ENCODE measurements at places on chromosomes 12 and 14.

- H3K36me3 ChIP-seq: no peaks in the 10 kb centered on the region
- no peak overlapping the region for H3K27ac ChIP-seq
- no peaks in the 10 kb centered on the region for H3K27me3 ChIP-seq
- H3K4me1 ChIP-seq: peaks cover 2% of the 10 kb centered on the region
- no peak for DNase-seq
- no peak overlapping the region for H3K4me3 ChIP-seq
Observed at GRCh38 chr14:77923131-77923936, 123.4 kb downstream of the ADCK1 start.

DNA sequence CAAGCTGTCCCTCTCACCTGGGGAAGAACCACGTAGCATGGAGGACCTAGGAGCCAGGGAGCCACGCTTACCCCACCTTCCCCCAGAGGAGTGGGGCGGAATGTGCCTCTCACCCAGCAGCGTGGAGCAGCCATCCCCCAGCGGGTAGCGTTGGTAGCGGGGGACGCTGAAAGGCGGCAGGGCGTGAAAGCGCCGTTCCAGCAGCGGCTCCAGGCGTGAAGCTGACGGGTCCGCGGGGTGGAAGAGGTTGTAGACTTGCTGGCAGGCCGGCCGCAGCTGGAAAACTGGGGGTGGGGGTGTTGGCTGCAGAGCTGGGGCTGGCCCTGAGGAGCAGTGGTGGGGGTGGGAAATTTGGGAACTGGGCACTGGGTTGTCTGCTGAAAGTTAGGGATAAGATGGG, 11.9 kb downstream of the ARL6IP4 start:
- no peaks in the 10 kb centered on the region for H3K4me1 ChIP-seq
- H3K27ac ChIP-seq: no peak overlapping the region
- H3K36me3 ChIP-seq: peaks cover 2% of the 10 kb centered on the region
- H3K4me3 ChIP-seq: no peak overlapping the region
- no peaks in the 10 kb centered on the region for H3K27me3 ChIP-seq

DNA sequence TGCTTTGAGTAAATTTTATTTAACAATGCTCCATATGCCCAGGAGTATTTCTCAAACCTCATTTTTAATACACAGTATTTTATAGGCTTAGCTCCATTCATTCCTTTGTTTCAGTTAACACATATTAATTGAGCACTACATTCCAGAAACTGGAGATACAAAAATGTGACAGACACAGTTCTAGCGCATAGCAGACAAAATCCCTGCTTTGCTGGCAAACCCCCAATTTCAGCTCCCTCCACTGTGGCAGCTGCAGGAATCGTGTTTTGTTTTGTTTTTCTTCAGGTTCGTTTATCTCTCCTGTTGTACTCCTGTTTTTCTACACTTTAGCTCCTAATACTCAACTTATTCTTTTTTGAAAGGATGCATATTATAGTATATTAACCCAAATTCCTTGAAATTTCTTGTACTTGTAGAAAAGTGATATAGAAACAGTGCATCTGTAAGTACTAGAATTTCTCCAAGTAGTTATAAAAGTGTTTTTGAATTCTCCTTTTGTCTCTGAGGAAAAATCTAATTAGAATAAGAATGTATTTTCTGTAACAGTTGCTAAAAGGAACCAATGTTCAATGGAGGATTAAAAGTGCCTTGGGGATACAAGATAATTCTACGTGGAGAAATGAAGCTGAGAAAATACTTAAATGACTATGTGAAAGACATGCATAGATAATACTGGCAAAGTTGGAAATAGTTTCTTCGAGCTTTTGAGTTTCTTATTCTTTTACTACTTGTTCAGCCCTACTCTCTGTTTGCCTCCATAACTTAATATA, 6.4 kb upstream of the RAB21 start:
- no peak overlapping the region for H3K4me3 ChIP-seq
- no peak overlapping the region for H3K27ac ChIP-seq
- H3K36me3 ChIP-seq: no peaks in the 10 kb centered on the region
- no peaks in the 10 kb centered on the region for H3K4me1 ChIP-seq

DNA sequence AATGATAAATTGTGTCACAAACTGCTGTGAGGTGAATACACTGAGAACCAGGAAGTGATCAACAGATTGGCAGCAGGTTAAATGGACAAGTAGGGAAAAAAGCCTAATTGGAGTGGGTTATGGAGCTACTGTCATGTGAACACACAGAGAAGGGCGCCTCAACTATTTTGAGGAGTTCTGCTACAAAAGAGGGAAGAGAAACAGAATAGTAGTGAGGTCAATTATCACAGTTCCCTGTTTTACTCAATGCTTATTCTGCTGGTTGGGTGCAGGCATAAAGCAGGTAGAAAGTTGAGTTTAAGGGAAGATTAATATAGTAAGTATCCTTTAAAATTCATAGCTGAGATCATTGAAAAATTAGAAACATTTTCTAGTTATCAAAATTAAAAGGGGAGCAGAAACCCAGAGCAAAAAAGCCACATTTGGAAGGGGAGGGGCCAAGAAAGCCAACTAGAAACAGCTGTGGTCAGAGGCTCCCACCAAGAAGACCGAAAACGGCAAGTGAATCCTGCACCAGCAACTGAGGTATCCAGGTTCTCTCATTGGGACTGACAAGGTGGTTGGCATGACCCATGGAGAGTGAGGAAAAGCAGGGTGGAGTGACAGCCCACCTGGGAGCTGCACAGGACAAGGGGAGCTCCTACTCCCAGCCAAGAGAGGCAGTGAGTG, 105.7 kb downstream of the ZC3H14 start:
- H3K4me3 ChIP-seq: no peak overlapping the region
- DNase-seq: no peak
- no peaks in the 10 kb centered on the region for H3K27me3 ChIP-seq
- peaks cover 10% of the 10 kb centered on the region for H3K36me3 ChIP-seq

DNA sequence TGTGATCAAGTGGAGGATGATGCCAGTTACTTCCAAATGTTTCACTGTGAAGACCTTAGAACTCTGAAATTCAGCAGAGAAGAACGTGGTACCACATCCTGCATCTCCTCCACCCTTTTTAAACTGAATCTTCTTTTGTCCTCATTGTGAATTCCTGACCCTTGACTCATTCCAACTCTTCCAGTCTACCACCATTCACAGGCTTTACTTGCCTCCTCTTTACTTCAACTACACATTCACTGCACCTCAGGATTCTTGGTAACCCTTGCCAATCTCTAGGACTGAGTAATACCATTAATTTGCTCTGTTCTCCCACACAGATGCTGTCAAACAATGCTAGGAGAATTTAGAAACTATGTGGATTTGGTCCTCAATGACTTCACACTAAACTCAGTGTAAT, 37.3 kb downstream of the PPP1R12A start:
- no peak for DNase-seq
- peaks cover 8% of the 10 kb centered on the region for H3K4me1 ChIP-seq
- no peak overlapping the region for H3K4me3 ChIP-seq
- H3K27ac ChIP-seq: no peak overlapping the region
- H3K36me3 ChIP-seq: peaks cover 8% of the 10 kb centered on the region

- H3K36me3 ChIP-seq: no peaks in the 10 kb centered on the region
- DNase-seq: peak; percentile 54
- peak within 1 kb of the TSS; percentile 44 for H3K4me3 ChIP-seq
- H3K4me1 ChIP-seq: peaks cover 13% of the 10 kb centered on the region
- peaks cover 47% of the 10 kb centered on the region for H3K27me3 ChIP-seq
Observed at GRCh38 chr14:67411820-67412421, at the start of gene PLEK2. TSS of gene PLEK2 (minus strand) at chr14:67412165. CDS start at chr14:67412059, 106 bp downstream.

- H3K4me1 ChIP-seq: no peaks in the 10 kb centered on the region
- H3K27ac ChIP-seq: no peak overlapping the region
- no peaks in the 10 kb centered on the region for H3K27me3 ChIP-seq
- H3K36me3 ChIP-seq: peaks cover 36% of the 10 kb centered on the region
- H3K4me3 ChIP-seq: no peak overlapping the region
Observed at GRCh38 chr12:47636908-47637780, 68.7 kb downstream of the RPAP3 start.

DNA sequence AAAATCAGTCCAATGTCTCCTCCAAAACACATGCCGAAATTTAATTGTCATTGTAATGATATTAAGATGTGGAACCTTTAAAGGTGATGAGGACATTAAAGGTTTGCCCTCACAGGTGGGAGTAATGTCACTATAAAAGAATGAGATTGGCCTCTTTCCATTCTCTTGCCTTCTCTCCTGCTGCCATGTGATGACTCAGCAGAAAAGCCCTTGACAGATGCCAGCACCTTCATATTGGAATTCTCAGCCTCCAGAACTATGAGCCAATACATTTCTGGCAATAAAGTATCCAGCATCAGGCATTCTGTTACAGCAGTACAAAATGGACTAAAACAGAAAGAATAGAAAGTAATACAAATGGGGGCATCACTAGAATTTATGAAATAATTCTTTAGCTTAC, 609.7 kb downstream of the SLC16A7 start:
- no peaks in the 10 kb centered on the region for H3K4me1 ChIP-seq
- H3K4me3 ChIP-seq: no peak overlapping the region
- DNase-seq: no peak
- no peaks in the 10 kb centered on the region for H3K36me3 ChIP-seq
- no peak overlapping the region for H3K27ac ChIP-seq

DNA sequence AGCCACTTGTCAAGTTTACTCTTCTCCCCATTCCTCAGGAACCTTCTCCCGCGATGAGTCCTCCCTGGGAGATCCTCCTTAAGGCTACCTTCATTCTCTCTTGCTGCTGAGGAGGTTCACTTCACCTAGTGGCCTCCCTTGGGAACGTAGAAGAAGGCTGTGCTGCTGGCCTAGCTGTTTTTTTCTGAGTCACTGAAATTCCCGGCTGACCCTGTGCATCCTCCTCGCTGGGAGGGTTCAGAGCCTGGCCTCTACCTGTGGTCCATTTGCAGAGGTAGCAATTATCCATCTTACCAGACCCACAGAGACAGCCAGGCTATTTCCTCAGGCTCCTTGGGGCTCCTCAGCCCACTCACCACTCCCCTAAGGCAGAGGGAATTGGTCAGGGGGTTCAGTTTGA, 4.6 kb downstream of the KRT82 start:
- DNase-seq: no peak
- no peaks in the 10 kb centered on the region for H3K4me1 ChIP-seq
- H3K4me3 ChIP-seq: no peak overlapping the region

DNA sequence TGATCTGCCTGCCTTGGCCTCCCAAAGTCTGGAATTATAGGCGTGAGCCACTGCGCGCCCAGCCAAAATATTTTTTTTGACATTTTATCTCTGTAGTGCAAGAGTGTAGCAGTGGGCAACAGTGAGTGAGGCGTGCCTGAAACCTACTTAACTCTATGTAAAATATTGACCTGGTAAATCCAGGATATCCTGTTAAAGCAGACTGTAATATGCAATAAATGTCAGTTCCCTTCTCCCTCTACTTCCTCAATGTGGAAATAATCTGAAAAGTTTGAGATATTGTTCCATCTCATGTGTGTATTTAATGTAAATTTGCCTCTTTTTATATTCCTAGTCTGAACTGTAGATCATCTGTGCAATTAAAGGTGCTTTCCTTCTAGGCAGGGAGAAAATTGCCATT, 9.5 kb upstream of the CDK17 start:
- H3K4me3 ChIP-seq: no peak overlapping the region
- H3K27ac ChIP-seq: no peak overlapping the region
- DNase-seq: no peak
- no peaks in the 10 kb centered on the region for H3K36me3 ChIP-seq
- H3K27me3 ChIP-seq: peaks cover 6% of the 10 kb centered on the region

GRCh38 chr14:100176811-100177327, 17.4 kb upstream of the DEGS2 start:
- DNase-seq: no peak
- no peaks in the 10 kb centered on the region for H3K4me1 ChIP-seq
- no peak overlapping the region for H3K4me3 ChIP-seq
- H3K27ac ChIP-seq: no peak overlapping the region
- peaks cover 39% of the 10 kb centered on the region for H3K27me3 ChIP-seq

DNA sequence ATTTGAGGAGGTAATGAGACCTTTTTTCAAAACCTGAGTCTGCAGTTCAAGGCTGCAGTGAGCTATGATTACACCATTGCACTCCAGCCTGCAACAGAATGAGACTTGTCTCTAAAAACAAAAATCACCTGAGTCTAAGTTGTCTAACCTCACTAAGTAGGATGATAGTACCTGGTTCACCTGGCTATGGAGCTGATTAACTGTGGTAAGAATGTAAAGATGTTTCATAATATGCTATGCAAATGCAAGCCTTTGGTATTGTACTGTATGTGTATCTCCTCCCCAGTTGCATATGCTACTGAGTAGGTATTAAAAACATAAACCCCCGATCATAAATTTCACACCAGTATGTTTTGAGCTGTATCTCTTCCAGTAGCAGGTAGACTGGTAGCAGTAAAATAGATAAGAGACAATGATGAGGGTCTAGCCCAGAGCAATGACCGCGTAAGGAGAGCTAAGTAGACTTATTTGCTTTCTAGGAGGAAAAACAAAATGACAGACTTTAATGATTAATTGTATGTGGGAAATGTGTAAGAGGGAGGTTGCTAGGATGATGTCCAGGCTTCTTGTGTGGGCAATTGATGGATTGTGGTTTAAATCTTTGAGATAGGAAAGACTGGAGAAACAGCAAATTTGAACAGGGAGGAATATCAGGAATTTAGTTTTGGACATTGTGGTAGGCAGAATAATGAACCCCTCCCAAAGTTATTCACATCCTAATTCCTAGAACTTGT, 41.6 kb upstream of the EGLN3 start:
- no peak overlapping the region for H3K27ac ChIP-seq
- no peak for DNase-seq
- peaks cover 2% of the 10 kb centered on the region for H3K36me3 ChIP-seq
- peaks cover 11% of the 10 kb centered on the region for H3K4me1 ChIP-seq
- no peak overlapping the region for H3K4me3 ChIP-seq
- H3K27me3 ChIP-seq: peaks cover 33% of the 10 kb centered on the region

DNA sequence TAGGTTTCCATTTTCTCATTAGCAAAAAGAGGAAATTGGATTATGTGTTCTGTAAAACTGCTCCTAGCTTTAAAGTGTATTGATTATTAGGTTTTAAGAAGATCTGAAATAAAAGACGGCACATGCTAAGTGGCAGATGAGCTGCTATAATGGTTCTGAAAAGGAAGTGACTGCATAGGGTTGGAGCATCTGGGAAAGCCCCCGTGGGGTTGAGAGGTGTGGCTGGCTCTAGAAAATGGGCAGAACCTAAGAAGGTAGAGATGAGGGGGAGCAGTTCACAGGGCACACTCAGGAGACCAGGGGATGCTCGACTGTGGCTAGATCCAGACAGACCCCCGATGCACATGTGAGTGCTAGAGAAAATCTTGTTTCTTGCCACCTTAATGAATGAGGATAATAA, 1.9 kb downstream of the IFNG-AS1 start:
- no peaks in the 10 kb centered on the region for H3K36me3 ChIP-seq
- H3K27me3 ChIP-seq: no peaks in the 10 kb centered on the region
- DNase-seq: peak; percentile 21
- H3K4me3 ChIP-seq: no peak overlapping the region
- H3K27ac ChIP-seq: no peak overlapping the region
- peaks cover 37% of the 10 kb centered on the region for H3K4me1 ChIP-seq

GRCh38 chr12:106106061-106106566, 32.6 kb downstream of the NUAK1 start:
- no peak for DNase-seq
- H3K27me3 ChIP-seq: peaks cover 19% of the 10 kb centered on the region
- no peaks in the 10 kb centered on the region for H3K4me1 ChIP-seq
- H3K4me3 ChIP-seq: no peak overlapping the region

Measured in activated naive CD4-positive, alpha-beta T cell treated with anti-CD3 and anti-CD28 coated beads, Interleukin-2, amount 10 ng/mL, durations not matched to agents 7 days and 5 days (primary cell).